ENCODE measurements at places on chromosomes 12 and 14.

GRCh38 chr14:68511129-68512047, 281.5 kb downstream of the ZFP36L1 start:
- no peak for DNase-seq

DNA sequence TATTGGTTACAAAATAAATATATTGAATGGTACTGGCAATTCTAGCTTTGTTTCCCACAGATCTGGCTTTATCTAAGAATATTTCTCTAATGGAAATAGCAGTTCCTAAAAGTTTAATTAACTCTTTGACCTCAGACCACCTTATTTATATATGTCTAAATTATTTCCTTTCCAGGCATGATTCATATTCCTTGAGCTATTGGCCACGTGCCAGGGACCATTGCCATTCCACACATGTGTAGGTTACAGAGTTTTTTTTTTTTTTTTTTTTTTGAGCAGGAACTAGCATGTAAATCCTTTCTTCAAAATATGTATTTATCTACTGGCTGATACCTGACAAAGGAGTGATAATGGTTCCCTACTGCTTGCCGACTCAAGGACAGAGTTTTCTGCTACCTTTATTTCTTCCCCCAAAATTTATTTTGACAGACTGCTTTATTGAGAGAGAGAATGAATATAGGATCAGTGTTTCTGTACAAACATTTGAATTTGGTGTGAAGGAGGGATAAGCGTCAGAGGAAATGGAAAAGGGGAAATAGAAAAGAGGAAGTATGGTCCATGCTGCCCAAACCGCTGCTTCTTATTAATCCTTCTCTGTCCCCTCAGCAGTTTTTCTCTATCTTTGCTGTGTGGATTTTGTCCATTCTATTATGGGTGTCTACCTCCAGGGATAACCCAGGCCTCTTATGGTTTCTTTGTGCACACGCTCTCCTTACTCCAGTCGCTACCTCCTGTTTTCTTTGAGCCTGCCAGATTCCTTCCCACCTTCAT, 36.4 kb downstream of the PDE3A start:
- DNase-seq: no peak

- DNase-seq: no peak
Observed at GRCh38 chr12:51460519-51460918, 35.9 kb downstream of the SLC4A8 start.

DNA sequence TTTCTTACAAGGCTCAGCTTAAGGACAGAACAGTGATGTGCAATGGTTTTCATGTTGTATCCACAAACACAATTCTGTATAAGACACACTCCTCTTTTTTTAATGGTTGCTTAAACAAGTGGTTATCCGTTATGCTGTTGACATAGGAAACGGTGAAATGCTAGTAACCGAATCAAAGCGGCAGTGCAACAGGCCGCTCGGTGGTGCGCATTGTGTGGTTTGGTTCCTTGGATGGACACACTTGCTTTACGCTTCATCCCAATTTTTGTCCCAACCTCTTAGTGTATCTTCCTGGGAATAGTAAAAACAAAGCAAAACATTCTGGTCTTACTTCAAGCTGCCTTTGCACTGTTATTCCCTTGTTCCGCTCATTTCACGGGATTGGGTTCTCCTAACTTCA, 650 bp upstream of the PTGER2 start:
- DNase-seq: no peak

DNA sequence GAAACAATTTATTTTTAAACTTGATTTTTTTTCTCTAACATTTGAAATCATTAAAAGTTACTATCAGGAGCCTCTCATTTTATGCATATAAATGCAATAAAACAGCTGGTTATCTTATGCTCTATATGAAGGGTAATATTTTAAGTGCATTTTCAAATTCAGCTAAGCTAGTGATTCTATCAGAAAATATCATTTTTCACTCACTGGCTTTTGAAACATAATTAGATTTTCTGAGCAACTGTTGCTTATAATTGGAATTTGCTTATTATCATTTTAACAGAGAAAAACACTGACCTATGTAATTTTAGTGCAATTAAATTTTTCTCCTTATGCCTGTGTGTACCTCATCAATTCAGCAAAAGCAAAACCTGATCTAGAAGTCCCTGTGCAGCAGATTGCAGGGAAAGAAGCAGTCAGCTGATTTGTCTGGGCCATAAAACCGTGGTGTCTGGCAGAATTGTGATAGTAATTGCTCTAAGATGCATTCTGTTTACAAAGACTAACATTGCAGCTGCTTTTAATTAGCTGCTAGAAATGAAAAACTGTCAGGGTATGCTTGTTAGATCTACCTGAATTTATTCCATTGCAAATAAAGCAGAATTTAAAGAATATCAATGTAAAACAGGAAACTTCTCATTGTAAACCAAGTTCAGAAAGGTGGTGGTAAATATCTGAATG, 75.0 kb downstream of the BICD1 start:
- no peak for DNase-seq

Measured in progenitor cell of endocrine pancreas (in vitro differentiated cells).